Placental pericyte (primary cell): ENCODE measurements at places on chromosomes 7 and 10. TPM values are rescaled to one million over a fixed set of nuclear protein-coding genes. Genes with fewer than 3 reads are reported as not detected.

The SLC26A4 gene
- under 0.01 and 0.72 TPM in 2 replicates for total RNA-seq

The RBM17 gene
- 32.6 and 38.8 TPM in 2 replicates for total RNA-seq

The CLCN1 gene
- not detected in 2 replicates for total RNA-seq

The C1QL3 gene
- total RNA-seq, result not detected in 2 replicates

The HOXA11 gene
- 17.8 and 24.3 TPM in 2 replicates for total RNA-seq

The FXYD4 gene
- not detected in 2 replicates for total RNA-seq

The MRLN gene
- total RNA-seq, result not detected in 2 replicates

The OR6V1 gene
- total RNA-seq, result not detected in 2 replicates
